ENCODE measurements at places on chromosomes 12 and 14. TPM values are rescaled to one million over a fixed set of nuclear protein-coding genes. Genes with fewer than 3 reads are reported as not detected.
A peak's percentile ranks its signal among the peaks of the same experiment; 100 is the strongest.

DNA sequence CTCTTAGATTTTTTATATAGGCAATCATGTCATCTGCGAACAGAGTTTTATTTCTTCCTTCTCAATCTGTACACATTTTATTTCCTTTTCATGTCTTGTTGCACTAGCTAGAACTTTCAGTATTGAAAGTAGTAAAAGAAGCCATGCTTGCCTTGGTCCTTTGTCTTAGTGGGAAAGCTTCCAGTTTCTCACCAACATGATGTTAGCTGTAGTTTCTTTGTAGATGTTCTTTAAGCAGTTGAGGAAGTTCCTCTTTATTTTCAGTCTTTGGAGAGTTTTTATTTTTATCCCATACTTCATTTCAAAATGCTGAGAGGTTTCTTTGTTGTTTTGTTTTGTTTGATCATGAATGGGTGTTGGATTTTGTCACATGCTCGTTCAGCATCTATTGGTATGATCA is 12.7 kb upstream of the RIMKLB start:
- DNase-seq, result no peak

Gene KRT85
- total RNA-seq, result not detected

Gene CCNT1
- total RNA-seq, result 150 TPM

GRCh38 chr14:99612071-99612737 is 8.2 kb upstream of the CCDC85C start:
- no peak for DNase-seq

DNA sequence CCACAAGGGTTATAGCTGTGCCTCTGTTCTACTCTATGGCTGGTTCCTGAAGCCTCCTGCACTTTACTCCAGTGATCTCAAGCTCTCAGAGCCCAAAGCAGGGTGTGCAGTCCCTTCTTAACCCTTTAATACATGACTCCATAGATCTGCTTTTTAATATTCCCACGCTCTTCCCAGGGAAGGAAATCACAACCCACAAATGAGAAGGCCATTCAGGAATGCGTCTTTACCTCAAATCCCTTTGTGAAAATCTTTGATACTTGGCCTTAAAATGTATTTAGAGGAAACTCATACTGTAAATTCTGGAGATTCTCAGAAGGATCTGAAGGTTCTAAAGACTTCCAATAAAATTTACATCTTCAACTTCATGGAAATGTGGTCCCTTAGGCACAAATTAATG is 17.0 kb downstream of the NID2 start:
- DNase-seq, result no peak

Gene INSM2
- total RNA-seq, result not detected

Gene NTN4
- total RNA-seq, result 0.71 TPM

Gene SPATS2
- total RNA-seq, result 6.4 TPM

DNA sequence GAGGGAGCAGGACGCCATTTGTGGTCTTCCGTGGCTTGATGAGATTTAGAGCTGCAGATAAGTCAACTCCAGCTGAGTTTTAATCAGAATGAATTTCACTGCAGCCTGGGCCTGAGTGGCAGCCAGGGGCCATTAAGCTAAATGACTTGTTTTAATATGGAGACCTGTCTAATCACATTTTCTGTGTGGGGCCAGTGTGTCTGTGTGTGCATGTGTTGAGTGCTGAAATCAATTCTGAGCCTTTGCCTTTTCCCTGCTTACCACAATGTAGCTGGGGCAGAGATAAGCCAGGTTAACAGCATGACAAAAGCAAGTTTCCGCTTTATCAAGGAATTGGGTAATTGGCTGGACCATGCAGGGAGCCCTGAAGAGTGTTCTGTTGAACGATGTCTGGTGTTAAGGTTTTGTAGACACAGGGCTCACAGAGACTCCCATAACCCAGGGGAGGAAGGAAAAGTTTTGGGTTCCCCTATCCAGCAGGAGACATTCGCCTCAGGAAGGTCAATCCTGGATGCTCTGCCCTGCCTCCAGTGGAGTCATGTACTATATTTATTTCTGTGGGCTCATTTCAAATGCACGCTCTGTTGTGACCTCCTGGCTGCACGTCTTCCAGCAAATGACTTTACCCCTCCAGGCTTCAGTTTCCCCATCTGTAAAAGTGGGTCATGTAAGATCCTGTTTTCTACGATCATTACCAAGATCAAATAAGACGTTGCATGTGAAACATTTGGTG is 24.2 kb downstream of the RPH3A start:
- DNase-seq, result no peak

DNA sequence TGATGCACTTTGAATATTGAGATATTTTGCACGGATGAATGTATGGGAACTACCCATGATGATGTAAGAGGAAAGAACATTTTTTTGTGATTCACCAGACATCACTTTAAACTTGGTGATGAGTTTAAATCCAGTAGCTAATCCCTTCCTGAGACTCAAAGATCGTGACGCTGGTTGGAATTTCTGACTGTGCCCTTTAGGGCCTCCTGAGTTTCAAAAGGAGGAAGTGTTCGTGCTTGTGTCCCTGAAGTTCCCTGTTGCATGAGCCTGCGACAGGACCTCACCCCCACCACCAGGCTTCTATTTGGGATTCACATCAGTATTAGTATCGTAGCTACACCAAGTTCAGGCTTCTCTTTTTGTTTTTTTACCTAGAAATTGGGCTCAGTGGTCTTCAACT is 18.6 kb upstream of the RIN3 start:
- no peak for DNase-seq

Gene TPPP2
- total RNA-seq, result not detected

GRCh38 chr12:24850496-24850895 is 98.4 kb downstream of the BCAT1 start:
- DNase-seq, result no peak

DNA sequence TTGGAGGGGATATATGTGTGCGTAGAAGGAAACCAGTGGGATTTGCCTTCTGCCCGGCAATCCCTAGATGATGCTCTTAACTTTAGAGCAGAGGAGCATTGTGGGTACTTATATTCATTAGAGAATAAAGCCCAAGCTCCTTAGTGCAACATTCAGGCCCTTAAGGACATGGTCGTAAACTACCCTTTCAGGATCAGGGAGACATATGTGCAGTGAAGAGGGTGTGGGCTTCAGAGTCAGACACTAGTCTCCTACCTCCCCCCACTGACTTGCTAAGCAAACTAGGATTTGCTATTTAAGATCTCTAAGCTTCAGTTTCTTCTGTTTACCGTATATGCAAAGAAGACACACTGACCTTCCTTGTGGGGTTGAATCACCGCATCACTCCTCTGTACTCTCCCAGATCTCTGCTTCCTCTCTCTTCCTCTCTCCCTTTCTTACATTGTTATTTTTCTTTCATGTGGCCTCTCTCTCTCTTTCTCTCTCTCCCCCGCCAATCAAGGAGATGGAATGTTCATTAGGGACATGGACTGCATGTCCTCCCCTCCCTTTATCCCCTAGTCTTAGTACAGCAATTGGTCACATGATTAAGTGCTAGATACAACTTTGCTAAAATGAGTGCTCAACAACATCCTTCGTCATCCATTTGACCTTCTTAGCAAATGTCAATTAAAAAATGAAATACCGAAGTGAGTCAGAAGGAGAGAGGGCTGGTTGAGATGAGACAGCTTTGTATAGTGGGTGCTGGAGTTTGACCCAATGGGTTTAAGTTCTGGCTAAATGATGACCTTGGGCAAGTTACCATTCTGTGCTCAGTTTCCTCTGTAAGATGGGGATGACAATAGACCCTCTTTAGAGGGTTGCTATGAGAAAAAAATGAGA is 91.7 kb downstream of the TMX1 start:
- DNase-seq, result no peak

DNA sequence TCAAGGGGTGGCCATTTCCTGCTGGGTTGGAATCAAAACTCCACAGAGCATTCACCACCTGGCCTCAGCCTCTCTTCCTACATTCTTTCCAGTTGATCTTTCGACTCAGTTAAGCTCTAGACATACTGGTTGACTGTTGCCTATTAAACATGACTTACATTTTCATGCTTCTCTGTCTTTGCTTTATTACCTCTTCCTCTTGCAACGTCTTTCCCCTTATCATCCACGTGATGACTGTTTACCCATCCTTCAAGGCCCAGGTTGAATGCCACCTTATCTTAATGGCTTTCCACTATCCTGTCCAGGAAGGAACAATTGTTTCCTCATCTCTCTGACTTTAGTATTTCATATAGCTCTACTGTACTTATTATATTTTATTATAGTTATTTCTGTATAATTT is 24.4 kb upstream of the CCDC175 start:
- DNase-seq, result no peak

GRCh38 chr12:45232756-45233372 is 17.0 kb downstream of the ANO6 start:
- no peak for DNase-seq

DNA sequence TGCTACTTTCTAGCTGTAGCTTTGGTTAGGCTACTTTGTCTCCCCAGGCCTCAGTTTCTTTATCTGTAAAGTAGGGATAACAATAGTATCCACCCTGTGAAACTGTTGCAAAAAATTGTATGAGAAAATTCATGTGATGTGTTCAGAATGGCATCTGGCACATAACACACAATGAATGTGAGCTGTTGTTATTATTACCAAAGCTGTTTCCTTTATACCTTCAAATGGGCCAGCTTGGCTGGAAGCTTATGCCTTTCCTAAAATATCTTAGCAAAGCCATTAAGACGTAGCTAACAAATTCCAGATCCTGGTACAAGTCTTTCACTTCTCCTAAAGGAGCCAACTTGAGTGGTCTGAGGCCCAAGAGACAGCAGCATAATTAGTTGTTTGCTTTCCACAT is 25.2 kb upstream of the MANSC4 start:
- no peak for DNase-seq

GRCh38 chr14:54922598-54922997 is 20.0 kb upstream of the GCH1 start:
- no peak for DNase-seq

Gene RNASE12
- total RNA-seq, result not detected

Gene TC2N
- total RNA-seq, result 138 TPM

Gene NEUROD4
- total RNA-seq, result not detected

Gene PRR4
- total RNA-seq, result not detected

DNA sequence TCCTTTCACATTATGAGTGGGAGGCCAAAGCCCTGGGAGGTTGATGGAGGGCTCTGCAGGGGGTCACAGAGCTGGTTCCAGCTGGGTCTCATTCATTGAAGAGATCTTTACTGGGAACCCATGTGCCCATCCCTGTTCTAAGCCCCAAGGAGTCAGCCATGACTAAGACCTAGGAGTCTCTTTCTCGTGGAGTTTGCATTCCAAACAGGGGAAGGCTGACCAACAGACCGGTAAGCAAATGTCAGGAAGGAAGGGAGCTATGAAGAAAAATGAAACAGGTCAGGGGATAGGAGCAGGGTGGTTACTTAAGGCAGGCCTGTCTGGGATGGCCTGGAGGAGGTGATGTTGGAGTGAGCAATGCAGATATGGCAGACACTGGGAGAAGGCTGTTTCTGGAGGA is 31.5 kb downstream of the SYNDIG1L start:
- no peak for DNase-seq

GRCh38 chr12:20196767-20197166 is 171.6 kb upstream of the PDE3A start:
- DNase-seq, result no peak

DNA sequence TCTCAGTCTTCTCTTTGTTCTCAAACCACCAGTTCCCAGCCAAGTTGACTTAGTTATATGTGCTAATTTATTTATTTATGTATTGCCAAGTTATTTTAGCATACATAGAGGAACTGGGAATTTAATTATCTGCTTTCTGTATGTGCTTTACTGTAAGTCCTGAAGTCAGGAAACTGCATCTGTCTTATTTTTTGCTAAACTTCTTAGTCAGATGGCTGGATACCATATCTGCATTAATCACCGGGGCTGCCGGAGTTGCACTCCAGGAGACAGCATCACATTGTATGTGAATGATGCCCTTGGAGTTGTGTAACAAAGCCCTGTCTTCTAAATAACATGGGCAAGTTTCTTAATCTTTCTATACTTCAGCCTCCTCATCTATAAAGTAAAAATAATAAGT is 96.2 kb downstream of the MON2 start:
- DNase-seq, result no peak

- peak; percentile 39 for DNase-seq
These were observed 200.4 kb downstream of the PTPRO start for GRCh38 chr12:15522574-15523187.

GRCh38 chr12:67504026-67504425 is 144.5 kb upstream of the DYRK2 start:
- DNase-seq, result no peak

DNA sequence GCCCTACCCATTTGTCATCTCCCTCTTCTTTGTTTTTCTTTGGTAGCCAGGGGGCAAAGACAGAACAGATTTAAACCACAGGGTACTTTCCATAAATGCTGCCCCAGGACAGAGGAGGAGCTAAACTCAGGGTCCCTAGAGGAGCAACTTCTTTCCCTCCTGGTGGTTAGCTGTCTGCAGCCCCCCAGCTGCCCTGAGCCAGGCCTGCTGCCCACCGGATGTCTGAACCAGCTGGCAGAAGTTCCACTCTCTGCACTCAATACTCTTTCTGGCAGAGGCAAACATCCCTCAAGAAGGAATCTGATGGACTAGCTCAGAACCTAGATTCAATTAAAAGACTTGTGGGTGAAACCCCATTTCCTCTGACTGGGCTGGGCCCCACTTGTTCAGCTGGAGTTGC is 10.7 kb downstream of the VDR start:
- no peak for DNase-seq

DNA sequence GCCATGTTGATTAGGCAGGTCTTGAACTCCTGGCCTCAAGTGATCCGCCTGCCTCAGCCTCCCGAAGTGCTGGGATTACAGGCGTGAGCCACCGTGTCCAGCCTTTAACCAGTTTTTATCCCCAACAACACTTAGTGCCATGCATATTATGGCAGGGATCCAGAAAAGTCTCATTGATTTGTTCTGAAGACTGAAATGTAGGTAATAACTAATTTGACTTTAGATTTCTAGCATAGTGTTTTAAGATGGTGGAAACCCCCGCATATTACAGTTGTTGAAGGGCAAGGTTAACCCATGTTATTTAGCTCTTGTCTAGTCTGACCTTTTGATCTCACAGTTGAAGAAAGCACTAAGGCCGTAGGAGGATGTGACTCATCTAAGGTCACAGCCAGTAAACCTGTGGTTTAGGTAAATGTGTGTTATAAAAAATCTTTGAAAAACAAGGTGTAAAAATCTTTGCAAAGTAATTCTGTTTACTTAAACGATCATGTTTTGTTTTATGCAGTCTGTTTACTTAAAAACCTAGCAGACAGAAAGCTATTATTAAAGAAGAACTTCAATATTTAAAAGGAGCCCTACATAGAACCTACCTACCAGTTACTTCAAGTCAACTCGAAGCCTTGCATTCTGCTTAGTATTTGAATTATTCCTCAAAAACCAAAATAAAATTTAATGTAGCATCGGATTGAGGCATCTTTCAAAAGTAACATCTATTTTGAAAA is 24.8 kb downstream of the BICDL1 start:
- peak; percentile 43 for DNase-seq

- DNase-seq, result no peak
These were observed 165.0 kb downstream of the PAX9 start for GRCh38 chr14:36826614-36827013.

GRCh38 chr14:37122919-37123639 is 49.3 kb downstream of the SLC25A21 start:
- no peak for DNase-seq

GRCh38 chr12:21813125-21813524 is 38.6 kb upstream of the KCNJ8 start:
- DNase-seq, result no peak

Gene MAP3K9
- 6.3 TPM for total RNA-seq
